ENCODE measurements at places on chromosomes 5 and 9.

GRCh38 chr5:123752552-123753179 is 240.7 kb downstream of the CSNK1G3 start:
- DNase-seq: peak; percentile 75

GRCh38 chr9:94888775-94889174 is 162.3 kb downstream of the AOPEP start:
- no peak for DNase-seq

- DNase-seq: no peak
Observed at GRCh38 chr5:60101573-60101972, 208.0 kb upstream of the PDE4D start.

DNA sequence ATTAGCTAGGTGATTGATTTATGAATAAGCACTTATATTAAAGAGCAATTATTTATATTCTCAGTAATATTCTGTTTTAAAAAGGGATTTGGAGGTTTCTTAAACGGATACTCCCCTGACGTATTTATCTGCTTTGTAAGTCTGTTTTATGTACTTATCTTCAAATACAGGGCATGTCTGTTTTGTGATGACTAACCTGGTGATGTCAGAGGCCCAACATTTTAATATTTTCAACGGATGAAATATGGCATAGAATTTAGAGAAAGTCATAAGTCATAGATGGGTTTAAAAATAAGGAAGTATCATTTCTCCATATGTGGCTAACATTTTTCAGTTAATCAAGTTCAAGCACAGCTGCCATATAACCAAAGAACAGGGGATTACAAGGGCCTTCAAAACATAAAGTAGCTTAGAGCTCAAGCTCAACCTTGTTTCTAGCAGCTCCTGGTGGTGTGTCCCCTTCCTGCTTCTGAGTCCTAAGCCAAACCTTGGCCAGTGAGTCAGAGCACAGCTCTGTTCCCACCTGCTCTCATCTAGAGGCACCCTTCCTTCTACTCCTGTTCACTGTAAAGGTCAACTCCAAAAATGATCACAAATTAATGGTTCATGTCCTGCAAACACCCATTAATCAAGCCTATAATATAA is 131.4 kb downstream of the OXCT1 start:
- no peak for DNase-seq

- DNase-seq: no peak
Observed at GRCh38 chr5:117188211-117188610, 613.6 kb upstream of the SEMA6A start.

GRCh38 chr9:137918331-137919094 is 40.9 kb downstream of the CACNA1B start:
- no peak for DNase-seq

DNA sequence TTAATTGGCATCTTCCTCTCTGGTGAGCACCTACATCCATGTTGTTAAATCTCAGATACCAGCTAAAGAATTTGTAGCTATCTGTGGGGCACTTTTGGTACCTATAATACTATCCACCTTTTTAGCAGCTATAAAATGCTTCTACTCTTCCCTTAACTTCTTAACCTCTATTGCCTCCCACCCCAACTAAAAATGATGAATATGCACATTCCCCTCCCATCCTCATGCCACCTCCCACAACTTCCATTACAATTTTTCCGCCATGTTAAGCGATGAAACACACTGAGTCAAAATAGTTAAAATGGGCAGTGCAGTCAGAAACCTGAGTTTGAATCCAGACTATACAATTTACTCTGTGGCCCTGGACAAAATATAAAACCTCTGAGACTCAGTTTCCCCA is 10.1 kb downstream of the SSBP2 start:
- no peak for DNase-seq

- no peak for DNase-seq
Observed at GRCh38 chr5:147310059-147310704, 75.4 kb downstream of the STK32A start.

- no peak for DNase-seq
Observed at GRCh38 chr5:58314356-58315210, 145.3 kb downstream of the PLK2 start.

DNA sequence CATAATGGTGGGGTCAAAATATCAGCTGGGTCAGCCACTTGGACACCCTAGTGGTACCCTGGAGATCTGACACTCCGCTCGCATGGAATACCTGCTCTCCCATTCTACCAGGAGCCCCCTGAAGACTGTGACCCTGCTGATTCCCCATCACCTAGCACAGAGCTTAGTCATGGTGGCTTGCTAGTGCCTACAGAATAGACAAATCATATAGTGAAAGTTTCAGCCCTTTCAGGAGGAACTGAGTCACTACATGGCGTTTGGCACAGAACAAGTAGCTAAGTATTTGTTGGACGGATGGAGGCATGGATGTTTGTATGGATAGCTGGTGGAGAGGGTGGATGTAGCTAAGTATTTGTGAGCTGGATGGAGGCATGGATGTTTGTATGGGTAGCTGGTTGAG is 65.3 kb downstream of the LMX1B start:
- DNase-seq: no peak

DNA sequence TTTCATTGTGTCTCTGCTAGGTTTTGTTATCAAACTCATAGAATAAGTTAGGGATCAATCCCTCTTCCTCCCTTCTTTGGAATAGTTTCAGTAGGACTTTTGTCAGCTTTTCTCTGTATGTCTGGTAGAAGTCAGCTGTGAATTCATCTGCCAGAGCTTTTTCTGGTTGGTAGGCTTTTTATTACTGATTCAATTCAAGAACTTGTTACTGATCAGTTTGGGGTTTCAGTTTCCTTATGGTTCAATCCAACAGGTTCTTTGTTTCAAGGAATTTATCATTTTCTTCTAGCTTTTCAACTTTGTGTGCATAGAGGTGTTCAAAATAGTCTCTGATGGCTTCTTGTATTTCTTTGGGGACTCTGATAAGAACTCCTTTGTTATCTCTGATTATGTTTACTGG is 221.7 kb downstream of the FGF10 start:
- no peak for DNase-seq
